ENCODE measurements at places on chromosomes 6 and 20. TPM values are rescaled to one million over a fixed set of nuclear protein-coding genes. Genes with fewer than 3 reads are reported as not detected.

DNA sequence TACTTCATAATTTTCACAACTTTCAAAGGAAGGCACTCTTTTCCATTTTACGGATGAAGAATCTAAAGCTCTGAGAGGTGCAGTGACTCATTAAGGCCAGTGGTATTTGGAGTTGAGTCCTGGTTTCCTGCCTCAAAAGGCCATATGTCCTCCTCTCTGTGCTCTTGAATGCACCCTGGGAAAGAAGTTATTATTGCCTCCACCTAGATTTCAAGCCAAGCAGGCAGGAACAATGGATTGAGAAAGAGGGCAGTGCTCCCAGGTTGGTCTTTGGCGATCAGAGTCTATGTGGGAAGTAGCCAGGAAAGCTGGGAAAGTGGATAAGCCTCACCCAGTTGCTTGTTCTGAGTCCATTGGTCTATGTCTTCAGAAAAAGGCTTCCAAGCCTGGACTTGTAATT lies 165.0 kb downstream of the MAFB start:
- no peak for DNase-seq
- H3K4me3 ChIP-seq: no peak overlapping the region
- H3K4me1 ChIP-seq: no peaks in the 10 kb centered on the region

GRCh38 chr6:80186082-80186481 lies 79.6 kb downstream of the BCKDHB start:
- H3K27ac ChIP-seq: no peak overlapping the region
- H3K4me3 ChIP-seq: no peak overlapping the region
- DNase-seq: peak; percentile 39
- no peaks in the 10 kb centered on the region for H3K27me3 ChIP-seq

GRCh38 chr20:32972181-32973076 lies 31.8 kb downstream of the SUN5 start:
- peak overlapping the region; percentile 89 for H3K27ac ChIP-seq
- H3K4me1 ChIP-seq: peaks cover 14% of the 10 kb centered on the region
- no peaks in the 10 kb centered on the region for H3K27me3 ChIP-seq
- no peak overlapping the region for H3K4me3 ChIP-seq
- no peaks in the 10 kb centered on the region for H3K36me3 ChIP-seq
- DNase-seq: peak; percentile 66

GRCh38 chr6:32970413-32971241 lies 2.2 kb downstream of the BRD2 start:
- H3K27ac ChIP-seq: peak overlapping the region; percentile 99
- no peaks in the 10 kb centered on the region for H3K27me3 ChIP-seq
- peaks cover 38% of the 10 kb centered on the region for H3K36me3 ChIP-seq
- H3K4me1 ChIP-seq: no peaks in the 10 kb centered on the region
- peak overlapping the region; percentile 92 for H3K4me3 ChIP-seq

DNA sequence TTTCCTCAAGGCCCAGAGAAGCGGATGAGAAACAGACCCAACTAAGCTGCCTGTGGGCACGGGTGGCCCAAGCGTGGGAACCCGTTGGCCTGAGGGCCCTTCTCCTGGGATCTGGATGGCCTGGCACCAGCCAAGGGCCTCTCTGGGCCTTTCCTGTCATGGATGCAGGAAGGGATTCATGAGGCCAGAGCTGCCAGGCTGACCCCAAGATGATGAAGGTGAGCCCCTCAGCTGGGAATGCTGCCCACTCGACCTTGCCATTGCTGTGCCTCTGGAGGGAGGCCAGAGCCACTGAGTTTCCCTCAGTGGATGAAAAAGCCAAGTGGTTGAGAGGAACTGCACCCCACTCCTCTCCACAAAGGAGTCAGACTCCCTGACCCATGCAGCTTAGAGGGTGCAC lies 171.2 kb downstream of the VEGFA start:
- H3K4me1 ChIP-seq: peaks cover 14% of the 10 kb centered on the region
- H3K27ac ChIP-seq: no peak overlapping the region
- no peaks in the 10 kb centered on the region for H3K27me3 ChIP-seq
- DNase-seq: no peak
- H3K36me3 ChIP-seq: no peaks in the 10 kb centered on the region
- no peak overlapping the region for H3K4me3 ChIP-seq

DNA sequence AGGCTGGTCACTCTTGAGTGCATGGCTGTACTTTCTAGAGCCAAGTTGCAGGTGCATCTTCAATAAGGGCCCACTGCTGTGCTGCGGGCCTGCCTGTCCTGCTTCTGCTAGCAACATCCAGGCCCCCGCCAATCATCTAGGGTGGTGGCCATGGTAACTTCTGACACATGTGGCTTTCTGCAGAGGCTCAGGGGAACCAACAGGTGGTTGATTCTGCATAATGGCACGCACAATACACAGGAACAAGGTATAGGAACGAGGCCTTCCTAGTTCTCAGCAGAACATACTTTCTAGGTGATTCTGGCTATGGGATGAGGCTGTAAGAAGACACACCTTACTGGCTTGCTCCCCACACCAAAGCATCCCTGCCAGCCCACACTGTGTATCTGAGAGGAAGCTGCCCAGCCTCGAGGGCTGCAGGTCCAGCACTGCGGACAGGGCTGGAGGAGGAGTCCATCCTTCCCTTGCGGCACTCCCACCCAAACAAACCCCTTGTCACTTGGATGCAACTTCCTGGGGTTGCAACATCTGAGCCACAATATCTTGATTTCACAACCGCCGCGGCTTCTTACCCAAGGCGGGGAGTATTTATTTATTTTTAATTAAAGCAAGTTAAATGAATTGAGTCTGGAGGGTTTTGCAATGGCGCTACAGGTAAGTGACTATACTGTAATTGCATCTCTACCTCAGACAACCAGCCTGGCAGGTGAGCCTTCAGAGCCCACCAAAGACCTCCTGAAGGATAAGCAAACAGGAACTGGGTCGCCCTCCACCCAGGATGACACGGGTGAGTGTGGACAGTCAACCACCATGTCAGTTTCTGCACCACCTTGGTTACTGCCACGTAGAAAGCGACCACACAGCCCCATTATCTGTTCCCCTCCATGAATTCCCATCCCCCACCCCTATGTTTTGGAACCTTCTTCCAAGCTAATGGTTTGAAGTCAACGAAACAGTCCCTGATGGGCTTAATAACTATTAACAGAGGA lies 49.6 kb downstream of the SULF2 start:
- H3K4me1 ChIP-seq: no peaks in the 10 kb centered on the region
- H3K36me3 ChIP-seq: peaks cover 75% of the 10 kb centered on the region
- DNase-seq: no peak

- no peaks in the 10 kb centered on the region for H3K36me3 ChIP-seq
- peak; percentile 78 for DNase-seq
- H3K27me3 ChIP-seq: no peaks in the 10 kb centered on the region
Measured at GRCh38 chr20:53331151-53331973, 262.3 kb downstream of the ZNF217 start.

DNA sequence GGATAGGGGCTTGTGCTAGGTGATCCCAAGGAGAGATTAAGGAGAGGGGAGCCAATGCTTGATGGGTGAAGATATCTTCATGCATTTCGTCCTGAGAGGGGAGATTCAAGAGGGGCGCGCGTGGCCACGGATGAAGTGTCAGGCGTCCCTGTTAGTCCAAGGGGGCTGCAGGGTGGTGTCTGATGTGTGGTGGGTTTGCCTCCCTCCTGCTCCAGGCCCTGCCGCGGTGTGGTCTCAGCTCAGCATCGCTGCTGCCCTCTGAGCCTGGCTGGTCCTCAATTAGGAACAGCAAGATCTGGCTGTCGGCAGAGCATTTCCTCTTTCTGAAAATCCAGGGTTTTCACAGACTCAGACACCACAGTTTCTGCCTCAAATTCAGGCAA lies 318.0 kb downstream of the THBS2 start:
- no peak overlapping the region for H3K27ac ChIP-seq
- H3K36me3 ChIP-seq: no peaks in the 10 kb centered on the region
- no peak for DNase-seq

DNA sequence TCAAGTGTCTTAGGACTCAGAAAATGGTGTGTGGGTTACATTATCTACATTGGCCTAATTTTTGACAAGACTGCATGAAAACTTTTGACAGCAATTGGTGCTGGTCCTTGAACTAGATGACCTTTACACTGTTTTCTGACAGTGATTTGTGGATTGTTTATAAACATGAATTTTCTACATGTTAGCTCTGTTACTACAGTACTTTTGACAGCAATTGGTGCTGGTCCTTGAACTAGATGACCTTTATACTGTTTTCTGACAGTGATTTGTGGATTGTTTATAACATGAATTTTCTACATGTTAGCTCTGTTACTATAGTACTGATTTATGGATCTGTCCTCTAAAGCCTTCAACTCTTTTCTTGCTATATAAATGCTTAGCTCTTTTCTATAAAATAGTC lies 16.7 kb downstream of the KCTD20 start:
- peaks cover 3% of the 10 kb centered on the region for H3K36me3 ChIP-seq
- H3K4me1 ChIP-seq: no peaks in the 10 kb centered on the region
- H3K4me3 ChIP-seq: no peak overlapping the region
- no peak for DNase-seq
- no peak overlapping the region for H3K27ac ChIP-seq
- no peaks in the 10 kb centered on the region for H3K27me3 ChIP-seq

GRCh38 chr6:100160930-100161329 lies 166.9 kb upstream of the MCHR2 start:
- H3K27ac ChIP-seq: no peak overlapping the region
- no peaks in the 10 kb centered on the region for H3K4me1 ChIP-seq
- DNase-seq: peak; percentile 77
- no peaks in the 10 kb centered on the region for H3K27me3 ChIP-seq
- H3K4me3 ChIP-seq: no peak overlapping the region

DNA sequence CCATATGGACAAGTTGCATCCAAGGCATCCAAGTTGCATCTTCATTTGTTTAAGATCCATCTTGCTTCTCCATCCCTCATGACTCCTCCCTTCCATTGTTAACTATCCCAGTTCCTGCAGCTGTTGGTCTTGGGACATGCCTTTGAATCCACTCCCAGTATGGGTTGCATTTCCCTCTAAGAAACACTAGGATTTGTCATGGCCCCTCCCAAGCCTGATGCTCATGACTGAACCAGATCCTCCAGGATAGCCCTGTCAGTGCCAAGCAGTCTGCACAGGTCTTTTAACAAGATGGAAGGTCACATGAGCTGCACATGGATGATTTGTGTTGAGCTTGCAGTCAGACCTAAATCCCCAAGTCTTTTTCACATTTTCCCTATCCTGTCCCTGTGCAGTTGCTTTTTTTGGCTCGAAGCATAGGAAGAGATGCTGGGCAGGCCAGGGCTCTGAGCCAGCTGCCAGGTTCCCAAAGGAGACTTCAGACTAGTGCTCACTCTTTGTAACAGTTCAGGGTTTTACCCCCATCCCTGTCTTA lies 4.2 kb downstream of the PPP2R5D start:
- H3K4me1 ChIP-seq: peaks cover 9% of the 10 kb centered on the region
- peaks cover 33% of the 10 kb centered on the region for H3K36me3 ChIP-seq
- no peaks in the 10 kb centered on the region for H3K27me3 ChIP-seq
- no peak for DNase-seq

GRCh38 chr20:48774696-48775095 lies 53.1 kb downstream of the PREX1 start:
- DNase-seq: peak; percentile 62
- H3K27ac ChIP-seq: no peak overlapping the region
- no peaks in the 10 kb centered on the region for H3K4me1 ChIP-seq
- no peaks in the 10 kb centered on the region for H3K27me3 ChIP-seq
- H3K36me3 ChIP-seq: peaks cover 19% of the 10 kb centered on the region

- no peaks in the 10 kb centered on the region for H3K36me3 ChIP-seq
- DNase-seq: no peak
- no peak overlapping the region for H3K27ac ChIP-seq
- no peak overlapping the region for H3K4me3 ChIP-seq
Measured at GRCh38 chr6:146050168-146050567, 21.3 kb downstream of the GRM1 start.

DNA sequence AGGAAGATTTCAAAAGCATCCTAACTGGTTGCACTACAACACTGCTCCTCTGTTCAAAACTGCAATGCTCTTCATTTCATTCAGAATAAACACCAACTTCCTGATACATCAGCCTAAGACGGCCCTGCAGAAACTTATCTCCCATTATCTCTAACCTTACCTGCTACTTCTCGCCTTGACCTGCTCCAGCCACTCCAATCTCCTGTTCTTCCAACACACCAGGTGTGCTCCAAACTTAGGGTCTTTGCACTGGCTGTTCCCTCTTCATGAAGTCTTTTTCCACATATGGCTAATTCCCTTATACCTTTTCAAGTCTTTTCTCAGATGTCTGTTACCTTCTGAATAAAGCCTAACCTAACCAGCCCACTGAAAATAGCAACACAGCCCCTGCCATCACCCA lies 32.1 kb downstream of the PHIP start:
- H3K27ac ChIP-seq: no peak overlapping the region
- no peak overlapping the region for H3K4me3 ChIP-seq
- no peaks in the 10 kb centered on the region for H3K27me3 ChIP-seq
- H3K36me3 ChIP-seq: peaks cover 67% of the 10 kb centered on the region
- H3K4me1 ChIP-seq: no peaks in the 10 kb centered on the region

DNA sequence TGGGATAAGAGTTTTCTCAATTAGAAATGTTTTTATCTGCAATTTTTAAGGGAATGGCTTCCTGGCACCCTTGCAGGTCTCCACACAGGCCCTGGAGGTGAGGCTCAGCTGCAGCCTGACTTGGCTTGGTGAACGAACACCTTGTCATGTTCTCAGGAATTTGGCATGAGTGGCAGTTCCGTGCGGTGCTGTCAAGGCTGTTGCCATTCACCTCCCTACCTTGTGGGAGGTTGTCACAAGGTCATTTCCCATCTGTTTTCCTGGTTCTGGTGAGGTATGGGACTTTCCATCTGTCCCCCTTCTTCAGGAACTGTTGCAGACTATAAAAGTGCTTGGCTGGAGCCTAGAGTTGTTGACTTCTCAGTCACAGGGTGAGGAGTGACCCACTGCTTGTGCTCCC lies 82.9 kb downstream of the ELOVL4 start:
- no peaks in the 10 kb centered on the region for H3K36me3 ChIP-seq
- H3K27me3 ChIP-seq: no peaks in the 10 kb centered on the region
- H3K27ac ChIP-seq: peak overlapping the region; percentile 39
- peaks cover 10% of the 10 kb centered on the region for H3K4me1 ChIP-seq

GRCh38 chr6:34094474-34095135 lies 51.3 kb downstream of the GRM4 start:
- DNase-seq: no peak
- no peaks in the 10 kb centered on the region for H3K4me1 ChIP-seq
- no peak overlapping the region for H3K4me3 ChIP-seq
- H3K27me3 ChIP-seq: no peaks in the 10 kb centered on the region
- no peaks in the 10 kb centered on the region for H3K36me3 ChIP-seq

- H3K36me3 ChIP-seq: no peaks in the 10 kb centered on the region
- H3K4me3 ChIP-seq: no peak overlapping the region
- no peak overlapping the region for H3K27ac ChIP-seq
- no peaks in the 10 kb centered on the region for H3K4me1 ChIP-seq
- peak; percentile 13 for DNase-seq
- H3K27me3 ChIP-seq: no peaks in the 10 kb centered on the region
Measured at GRCh38 chr6:157538168-157538567, 157.2 kb downstream of the ZDHHC14 start.

C20orf144 gene
- 0.44 TPM for total RNA-seq

PNRC1 gene
- 105 TPM for total RNA-seq

BNIP5 gene
- total RNA-seq: not detected

PRR18 gene
- total RNA-seq: 0.63 TPM

GPSM3 gene
- 12.9 TPM for total RNA-seq

EYA2 gene
- total RNA-seq: 8.9 TPM

PSMB9 gene
- total RNA-seq: not detected

SNAP25 gene
- total RNA-seq: not detected

All from endodermal cell (in vitro differentiated cells).